Omental fat pad (tissue), 4 donors: ENCODE measurements at places on chromosomes 3 and 15.

GRCh38 chr3:176352716-176353334 is 844.5 kb downstream of the TBL1XR1 start:
- no peak for DNase-seq

GRCh38 chr15:89442671-89443307 is 53.6 kb downstream of the RHCG start:
- DNase-seq: no peak

DNA sequence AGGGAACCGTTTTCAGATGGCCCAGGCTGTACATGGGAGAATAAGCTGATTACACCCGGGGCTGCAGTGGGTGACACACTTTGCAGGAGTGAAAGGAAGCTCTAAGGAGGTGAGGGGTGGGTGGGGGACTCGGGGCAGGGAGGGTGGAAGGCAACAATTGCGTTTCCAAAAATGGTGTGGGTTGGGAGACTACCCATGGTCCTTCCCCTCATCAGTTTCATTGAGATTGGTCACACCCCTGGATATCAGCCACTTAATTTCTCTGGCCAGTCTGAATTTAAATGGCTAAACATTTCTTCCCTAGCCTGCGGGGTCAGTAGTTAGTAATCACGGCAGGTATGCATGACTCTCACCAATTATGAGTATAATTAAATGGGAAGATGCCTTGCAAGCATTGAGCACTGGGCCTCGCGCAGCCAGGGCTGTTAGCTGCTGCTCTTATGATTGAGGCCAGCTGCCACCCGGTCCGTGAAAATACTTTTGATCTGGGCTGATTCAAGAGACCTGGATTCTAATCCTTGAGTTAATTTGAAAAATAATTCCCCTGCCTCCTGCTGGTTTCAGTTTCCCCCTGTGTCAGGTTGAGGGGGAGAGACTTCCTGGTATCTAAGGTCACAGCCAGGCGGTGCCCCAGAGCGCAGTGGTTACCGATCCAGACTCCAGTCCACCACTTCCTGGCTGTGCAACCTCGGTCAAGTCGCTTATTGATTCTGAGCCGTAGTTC is 23.3 kb downstream of the SLC6A6 start:
- DNase-seq: no peak

DNA sequence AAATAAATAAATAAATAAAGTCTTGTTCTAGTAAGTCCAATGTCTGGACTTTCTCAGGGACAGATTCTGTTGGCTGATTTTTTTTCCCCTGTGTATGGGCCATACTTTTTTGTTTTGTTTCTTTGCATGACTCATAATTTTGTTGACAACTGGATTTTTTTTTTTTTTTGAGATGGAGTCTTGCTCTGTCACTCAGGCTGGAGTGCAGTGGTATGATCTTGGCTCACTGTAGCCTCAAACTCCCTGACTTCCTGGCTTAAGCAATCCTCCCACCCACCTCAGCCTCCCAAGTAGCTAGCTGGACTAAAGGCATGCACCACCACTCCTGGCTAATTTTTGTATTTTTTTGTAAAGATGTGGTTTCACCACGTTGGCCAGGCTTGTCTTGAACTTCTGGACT is 38.9 kb downstream of the TICRR start:
- no peak for DNase-seq

DNA sequence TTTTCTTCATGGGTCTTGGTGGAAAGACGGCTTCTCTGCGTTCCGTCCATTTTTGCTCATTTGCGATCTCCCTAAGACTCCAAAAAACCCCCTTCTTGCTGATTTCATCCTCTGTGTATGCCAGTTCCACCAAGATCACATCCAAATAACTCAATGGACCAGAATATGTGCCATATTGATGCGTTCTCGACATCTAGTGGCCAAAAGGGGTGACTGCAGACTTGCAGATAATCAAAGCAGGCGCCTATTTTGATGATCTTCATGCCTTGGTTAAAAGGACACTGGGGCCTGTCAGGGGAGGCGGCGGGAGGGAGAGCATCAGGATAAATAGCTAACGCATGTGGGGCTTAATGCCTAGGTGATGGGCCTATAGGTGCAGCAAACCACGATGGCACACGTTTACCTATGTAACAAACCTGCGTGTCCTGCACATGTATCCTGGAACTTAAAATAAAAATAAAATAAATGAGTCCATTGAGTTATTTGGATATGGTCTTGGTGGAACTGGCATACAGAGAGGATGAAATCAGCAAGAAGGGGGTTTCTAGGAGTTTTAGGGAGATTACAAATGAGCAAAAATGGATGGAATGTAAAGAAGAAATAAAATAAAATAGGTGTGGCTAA is 104.2 kb upstream of the RAD18 start:
- peak; percentile 32 for DNase-seq
